Chondrocyte (in vitro differentiated cells): ENCODE measurements at places on chromosomes 11 and 22. TPM values are rescaled to one million over a fixed set of nuclear protein-coding genes. Genes with fewer than 3 reads are reported as not detected.

DNA sequence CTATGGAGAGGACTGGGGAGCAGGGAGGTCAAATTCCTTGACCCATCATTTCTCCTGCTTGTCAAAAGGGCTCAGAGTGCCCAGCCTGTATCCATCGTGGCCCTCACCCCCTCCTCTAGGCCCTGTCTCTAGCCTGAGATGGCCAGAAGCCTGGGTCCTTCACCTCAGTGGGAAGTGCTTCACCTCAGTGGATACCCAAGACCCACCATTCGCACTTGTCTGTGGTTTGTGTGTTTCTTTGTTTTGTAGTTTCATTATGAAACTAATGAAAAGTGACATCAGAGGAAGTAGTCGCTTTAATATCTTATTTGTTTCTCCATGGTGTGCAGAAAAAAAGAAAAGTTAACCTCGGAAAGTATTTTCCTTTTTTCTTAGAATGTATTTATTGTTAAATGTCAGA lies 194.0 kb upstream of the CADM1 start:
- no peak overlapping the region for H3K27ac ChIP-seq
- H3K4me3 ChIP-seq, result no peak overlapping the region
- H3K36me3 ChIP-seq, result no peaks in the 10 kb centered on the region
- peaks cover 18% of the 10 kb centered on the region for H3K27me3 ChIP-seq
- no peak for DNase-seq

DNA sequence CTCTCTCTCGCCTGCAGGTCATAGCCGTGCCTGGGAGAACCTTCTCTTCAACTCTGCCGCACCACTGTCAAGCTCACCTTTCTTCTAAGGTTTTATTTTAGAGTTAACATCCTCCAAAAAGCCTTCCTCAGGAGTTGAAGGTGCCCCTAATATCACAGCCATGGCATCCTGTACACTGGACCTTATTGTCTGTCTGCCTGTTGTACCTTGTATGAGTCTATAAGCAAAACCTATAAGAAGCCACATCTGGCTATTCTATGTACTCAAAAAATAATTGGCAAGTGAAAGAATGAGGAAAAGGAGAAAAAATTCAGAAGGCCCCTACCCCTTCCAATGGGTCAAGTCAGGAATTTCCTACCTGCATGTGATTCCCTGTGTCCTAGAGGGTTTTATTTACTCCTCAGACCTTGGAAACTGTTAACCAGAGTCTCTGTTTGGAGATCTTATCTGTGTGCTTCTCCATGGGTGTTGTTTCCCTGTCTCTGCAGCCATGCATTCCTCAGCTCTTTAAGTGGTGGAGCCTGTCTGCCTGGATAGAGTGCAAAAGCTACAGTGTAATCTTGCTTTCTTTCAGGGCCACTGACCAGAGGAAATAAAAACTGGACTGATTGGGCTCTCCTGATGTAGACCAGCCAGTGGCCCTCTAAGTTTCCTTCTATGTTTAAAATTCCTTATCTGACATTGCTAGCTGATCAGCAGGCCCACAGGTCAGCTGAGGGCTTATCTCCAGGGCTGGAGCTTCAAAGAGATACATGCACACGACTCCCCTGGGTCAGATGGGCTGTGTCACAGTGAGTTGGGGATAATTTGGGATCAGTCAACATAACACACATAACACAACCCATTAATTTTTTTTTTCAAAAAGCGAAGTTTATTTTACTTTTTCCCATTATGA lies 37.6 kb upstream of the TMEM135 start:
- no peak overlapping the region for H3K4me3 ChIP-seq
- peaks cover 8% of the 10 kb centered on the region for H3K4me1 ChIP-seq
- no peaks in the 10 kb centered on the region for H3K27me3 ChIP-seq
- H3K36me3 ChIP-seq, result no peaks in the 10 kb centered on the region
- H3K27ac ChIP-seq, result no peak overlapping the region
- DNase-seq, result no peak

DNA sequence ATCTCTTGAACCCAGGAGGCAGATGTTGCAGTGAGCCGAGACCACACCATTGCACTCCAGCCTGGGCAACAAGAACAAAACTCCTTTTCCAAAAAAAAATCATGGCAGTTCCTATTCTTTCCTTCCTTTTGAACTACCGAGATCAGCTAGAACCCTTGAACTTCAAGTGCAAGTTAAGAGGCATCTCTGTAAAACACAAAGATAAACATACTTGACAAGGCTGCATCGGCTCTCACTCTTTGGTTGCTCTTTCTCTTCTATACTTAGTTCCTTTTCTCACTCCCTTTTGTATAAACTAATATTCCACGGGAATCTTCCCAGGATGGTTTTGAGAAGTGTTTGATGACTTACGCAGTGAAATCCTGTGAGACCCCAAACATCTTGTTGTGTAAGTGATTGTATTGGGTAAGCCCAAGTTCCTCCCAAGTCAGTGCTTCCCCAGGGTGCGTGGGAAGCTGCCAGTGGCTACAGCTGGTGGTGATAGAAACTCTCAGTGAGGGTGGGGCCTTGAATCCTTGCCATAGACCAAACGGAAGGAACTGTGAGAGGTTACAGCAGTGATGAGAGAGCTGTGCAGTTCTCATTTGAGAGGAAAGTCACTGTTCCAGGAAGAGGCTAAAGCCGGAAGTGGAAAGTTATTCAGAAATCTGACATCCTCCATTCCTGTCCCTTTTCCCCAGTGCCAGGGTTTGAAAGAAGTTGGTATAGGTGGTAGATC lies 24.1 kb upstream of the CDC42EP2 start:
- H3K4me1 ChIP-seq, result peaks cover 45% of the 10 kb centered on the region
- H3K27ac ChIP-seq, result peak overlapping the region; percentile 94
- no peaks in the 10 kb centered on the region for H3K27me3 ChIP-seq
- H3K4me3 ChIP-seq, result peak overlapping the region; percentile 31

- H3K4me1 ChIP-seq, result no peaks in the 10 kb centered on the region
- no peak overlapping the region for H3K27ac ChIP-seq
- H3K27me3 ChIP-seq, result peaks cover 28% of the 10 kb centered on the region
Observed at GRCh38 chr11:32326522-32326921, 108.8 kb downstream of the WT1 start.

DNA sequence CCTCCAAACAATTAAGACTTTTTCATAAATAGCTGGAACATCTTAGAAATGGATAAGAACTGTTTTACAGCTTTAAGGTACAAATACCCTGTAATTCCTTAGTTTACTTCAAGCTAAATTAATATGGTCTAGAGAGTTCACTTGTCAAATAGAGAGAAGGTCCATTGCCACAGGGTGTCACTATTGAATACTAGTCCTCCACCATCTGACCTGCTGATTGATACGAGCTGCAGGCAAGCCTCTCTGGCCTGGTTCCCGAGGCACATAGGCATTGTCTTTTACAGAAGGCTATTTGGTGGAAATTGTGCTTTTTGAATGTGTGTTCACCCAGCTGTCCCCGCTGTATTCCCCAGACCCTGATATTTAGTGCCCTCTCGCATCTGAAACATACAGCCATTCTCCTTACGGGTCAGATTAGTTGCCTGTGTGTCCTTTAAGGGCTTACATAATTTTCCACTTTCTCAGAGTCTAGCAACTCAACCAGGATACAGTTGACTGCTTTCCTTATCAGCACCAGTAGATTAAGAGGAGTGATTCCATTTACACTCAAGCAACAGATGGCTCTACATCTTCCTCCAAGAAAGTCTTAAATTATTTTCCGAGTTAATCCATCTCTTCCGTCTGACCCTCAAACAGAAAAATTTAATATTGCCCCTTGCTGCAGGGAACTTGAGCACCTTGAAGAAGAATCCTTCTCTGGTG lies 788.8 kb upstream of the FAT3 start:
- peaks cover 4% of the 10 kb centered on the region for H3K36me3 ChIP-seq
- DNase-seq, result no peak
- no peak overlapping the region for H3K4me3 ChIP-seq
- H3K27ac ChIP-seq, result no peak overlapping the region
- peaks cover 12% of the 10 kb centered on the region for H3K27me3 ChIP-seq

RAB36 gene
- 2.9 to 4.7 TPM (median 3.5 TPM) in 3 replicates for total RNA-seq
